NCI-H1436 treated with DMSO at 0.1 percent for 48 hours (cell line): ENCODE measurements at places on chromosomes 11 and 22.

DNA sequence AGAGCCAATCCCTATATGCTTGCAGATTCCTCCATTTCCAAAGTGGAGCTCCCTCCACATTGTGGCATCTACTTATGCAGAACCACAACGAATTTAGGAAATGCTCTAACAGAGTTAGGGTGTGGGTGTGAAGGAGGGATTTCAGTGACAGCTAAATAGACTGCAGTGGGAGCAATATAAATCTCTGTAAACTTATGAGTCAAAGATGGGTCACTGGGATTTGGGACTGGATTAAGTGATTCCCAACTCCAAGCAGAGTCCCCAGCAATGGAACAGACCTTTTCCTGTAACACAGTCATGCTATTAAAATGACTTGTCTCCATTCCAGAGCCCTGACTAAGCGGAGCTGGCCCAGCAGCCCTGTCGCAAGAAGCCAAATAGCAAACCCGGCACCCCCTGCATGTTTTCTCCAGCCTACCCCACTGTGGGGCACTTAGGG lies 36.6 kb downstream of the RPL27A start:
- no peak for DNase-seq

GRCh38 chr11:105070306-105070705 lies 25.2 kb upstream of the CARD16 start:
- DNase-seq, result no peak

DNA sequence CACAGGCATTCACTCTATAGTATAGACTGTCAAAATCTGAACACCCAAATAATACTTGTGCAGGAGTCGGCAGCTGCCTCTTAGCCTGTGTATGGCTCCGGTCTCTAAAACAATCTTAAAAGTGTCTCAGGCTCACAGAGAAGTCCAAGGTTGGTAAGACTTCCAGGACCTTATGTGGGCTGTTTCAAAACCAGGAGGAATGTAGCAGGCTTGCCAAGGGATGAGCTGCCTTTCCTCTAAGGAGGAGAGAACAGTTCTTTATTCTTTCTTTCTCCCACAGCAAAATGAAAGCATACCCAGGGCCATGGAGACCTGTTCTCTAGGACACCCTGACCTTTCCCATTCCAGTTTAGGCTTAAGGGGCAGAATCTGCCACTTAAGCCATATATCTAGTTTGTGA lies 176.5 kb downstream of the TRPC6 start:
- no peak for DNase-seq

DNA sequence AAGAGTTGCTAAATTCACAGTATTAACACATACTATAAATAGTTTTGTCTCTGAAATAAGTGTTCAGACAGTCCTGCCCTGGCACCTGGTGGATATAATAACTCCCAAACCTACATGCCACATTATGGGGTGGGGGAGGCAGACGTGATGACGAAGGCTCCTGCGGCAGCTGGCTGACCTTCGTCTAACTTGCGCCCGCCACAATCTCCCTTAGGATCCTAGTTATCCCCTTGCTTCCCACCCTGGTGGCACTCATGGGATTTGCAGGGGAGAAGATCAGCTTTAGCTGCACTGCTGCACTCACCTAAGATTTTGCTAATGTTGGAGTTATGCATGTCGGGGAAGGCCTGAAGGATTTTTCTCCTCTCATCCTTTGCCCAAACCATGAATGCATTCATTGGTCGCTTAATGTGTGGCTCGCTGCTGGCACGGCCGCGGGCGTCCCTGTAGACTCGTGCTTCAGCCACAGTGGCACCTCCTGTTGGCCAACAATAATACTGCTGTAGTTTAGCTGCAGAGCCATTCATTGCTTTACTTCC lies 367.6 kb downstream of the SOX6 start:
- no peak for DNase-seq

- DNase-seq, result no peak
These were observed 109.1 kb upstream of the TIMP3 start for GRCh38 chr22:32692371-32692770.

DNA sequence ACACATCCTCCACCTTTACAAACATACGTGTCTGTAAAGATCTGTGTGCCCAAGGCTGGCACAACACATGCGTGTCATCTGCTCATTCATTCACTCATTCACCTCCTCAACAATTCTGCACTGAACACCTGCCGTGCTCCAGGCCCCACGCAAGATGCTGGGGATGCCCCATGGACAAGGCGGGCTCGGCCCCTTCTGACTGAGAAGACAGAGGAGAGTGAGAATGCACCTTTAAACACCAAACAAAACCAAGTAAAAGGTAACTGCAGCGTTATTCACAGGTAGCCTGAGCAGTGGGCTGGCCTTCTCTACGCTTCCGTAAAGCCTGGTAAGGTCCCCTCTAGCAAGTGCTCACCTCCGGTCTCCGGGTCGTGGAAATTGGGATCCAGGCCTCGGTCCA lies 142.8 kb downstream of the SHANK2 start:
- DNase-seq, result no peak

DNA sequence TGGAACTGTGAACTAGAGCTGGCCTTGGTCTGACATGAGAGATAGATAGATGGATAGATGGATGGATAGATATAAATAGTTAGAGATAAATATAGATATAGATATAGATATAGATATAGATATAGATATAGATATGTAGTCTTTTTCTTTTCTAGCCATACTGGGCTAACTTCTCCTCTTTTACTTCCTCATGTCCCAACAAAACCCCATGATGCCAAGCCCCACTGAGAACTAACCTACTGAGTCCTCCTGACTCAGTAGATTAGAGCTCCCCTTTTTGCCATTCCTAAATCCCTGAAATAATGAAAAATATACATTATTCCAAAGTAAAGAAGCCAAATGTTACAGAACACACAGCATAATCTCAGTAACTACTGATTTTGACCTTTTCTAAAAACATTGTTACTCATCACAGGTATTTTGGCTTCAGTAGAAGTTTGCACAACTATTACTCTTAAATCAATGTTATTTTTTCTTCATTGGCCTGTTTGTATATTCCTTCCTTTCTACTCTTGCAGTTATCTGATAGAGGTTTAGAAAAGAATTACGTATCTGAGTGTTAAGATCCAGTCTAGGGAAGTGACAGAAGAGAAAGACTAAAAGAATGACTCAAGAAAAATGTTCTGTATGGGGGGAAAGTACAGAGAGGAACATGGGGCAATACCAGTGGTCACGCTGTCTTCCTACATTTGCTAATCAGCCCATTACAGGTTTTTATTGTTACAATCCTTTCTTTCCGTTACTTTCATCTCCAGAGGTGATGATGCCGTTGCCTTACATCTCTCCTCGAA lies 6.0 kb upstream of the OR10D3 start:
- no peak for DNase-seq

DNA sequence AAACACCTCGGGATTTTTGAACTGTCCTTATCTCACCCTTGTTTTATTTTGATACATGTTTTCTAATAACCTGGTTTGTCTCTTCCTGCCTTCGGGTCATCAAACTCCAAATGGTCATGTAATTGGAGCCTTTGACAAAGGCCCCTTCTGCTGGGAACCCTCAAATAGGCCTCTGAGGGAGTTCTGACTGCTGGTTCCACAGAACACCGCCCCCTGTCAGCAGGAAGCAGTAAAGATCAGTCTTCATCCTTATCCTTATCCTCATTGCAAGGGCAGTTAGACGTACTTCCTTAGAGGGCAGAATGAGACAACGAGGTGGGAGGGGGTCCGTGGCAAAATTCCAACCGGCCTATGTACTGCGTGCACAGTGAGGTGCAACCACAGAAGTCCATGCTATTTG lies 12.1 kb downstream of the TRIM51 start:
- no peak for DNase-seq

GRCh38 chr22:22867996-22868715 lies 19.5 kb upstream of the IGLL5 start:
- DNase-seq, result no peak

- DNase-seq, result no peak
These were observed 304.8 kb upstream of the ISX start for GRCh38 chr22:34761111-34761510.

- no peak for DNase-seq
These were observed 832.5 kb downstream of the TBC1D22A start for GRCh38 chr22:47594836-47595521.

GRCh38 chr11:83574519-83574918 lies 288.4 kb upstream of the CCDC90B start:
- DNase-seq, result no peak
